Activated CD4-positive, CD25-positive, alpha-beta regulatory T cell (primary cell): ENCODE measurements at places on chromosomes 13 and 19.

DNA sequence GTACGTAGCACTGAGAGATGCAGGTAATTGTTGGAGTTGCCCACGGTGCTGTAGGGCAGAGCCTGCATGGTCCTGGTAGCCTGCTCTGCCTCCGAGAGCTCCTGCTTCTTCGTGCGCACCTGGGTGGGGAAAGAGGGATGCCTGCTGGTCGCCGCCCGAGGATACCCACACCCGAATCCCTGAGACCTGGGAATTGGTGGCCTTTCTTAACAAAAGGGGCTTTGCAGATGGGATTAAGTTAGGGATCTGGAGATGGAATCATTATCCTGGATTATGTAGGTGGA, 9.4 kb downstream of the C3 start:
- no peak for DNase-seq

DNA sequence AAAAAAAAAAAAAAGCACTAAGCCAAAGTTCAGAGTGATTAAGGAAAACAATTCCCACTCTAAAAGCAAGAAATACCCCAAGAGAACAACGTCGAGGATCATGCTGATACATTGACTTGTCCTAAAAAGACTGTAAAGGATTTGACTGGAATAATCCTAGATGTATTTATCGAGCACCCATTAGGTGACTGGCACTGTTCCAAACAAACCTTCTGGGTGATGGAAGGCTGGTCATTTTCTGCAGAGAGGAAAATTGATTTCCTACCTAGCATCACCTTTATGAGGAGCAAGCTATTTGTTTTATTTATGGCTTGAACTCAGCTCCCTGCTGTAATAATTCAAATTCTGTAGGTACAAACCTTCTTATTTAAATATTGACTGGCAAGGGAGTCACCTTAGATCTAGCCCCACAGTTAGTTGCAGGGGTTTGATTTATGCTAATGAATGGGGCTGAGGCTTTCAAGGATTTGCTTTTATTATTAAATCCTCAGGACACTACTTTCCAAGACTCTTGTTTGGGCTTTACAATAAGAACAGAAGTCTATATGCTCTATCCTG, 471.0 kb downstream of the OLFM4 start:
- no peak for DNase-seq

- no peak for DNase-seq
Measured at GRCh38 chr19:1807695-1808394, 4.2 kb downstream of the ATP8B3 start.

DNA sequence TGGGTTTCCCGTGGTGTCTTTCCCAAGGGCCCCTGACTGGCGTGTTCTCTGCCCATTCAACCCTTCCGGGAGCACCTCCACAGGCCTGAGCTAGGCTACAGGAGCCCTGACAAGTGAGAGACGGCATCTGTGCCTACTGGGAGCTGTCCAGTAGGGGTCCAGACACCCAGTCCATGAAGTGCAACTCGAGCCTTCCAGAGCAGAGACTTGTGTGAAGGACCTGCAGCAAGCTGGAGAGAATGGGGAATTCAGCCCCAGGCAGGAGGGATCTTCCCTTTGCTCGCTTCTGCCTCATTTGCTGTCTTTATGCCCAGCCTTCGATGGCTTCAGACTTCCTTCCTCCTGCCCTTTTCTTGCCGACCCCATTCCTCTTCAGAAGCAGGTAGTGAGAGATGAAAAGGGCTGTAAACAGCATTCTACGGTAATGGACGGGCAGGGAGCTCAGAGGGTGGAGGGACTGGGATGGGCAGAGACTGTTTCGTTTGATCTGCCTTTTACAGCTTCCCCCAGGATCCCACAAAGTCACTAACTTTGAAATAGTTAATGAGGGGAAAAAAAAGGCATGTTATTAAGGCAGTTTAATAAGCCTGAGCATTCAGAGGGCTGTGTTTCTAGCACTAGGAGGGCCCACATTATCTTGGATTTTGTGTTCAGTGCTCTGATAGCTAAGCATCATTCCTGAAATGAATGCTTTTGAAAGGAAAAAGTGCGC, 327.6 kb downstream of the FGF9 start:
- no peak for DNase-seq

DNA sequence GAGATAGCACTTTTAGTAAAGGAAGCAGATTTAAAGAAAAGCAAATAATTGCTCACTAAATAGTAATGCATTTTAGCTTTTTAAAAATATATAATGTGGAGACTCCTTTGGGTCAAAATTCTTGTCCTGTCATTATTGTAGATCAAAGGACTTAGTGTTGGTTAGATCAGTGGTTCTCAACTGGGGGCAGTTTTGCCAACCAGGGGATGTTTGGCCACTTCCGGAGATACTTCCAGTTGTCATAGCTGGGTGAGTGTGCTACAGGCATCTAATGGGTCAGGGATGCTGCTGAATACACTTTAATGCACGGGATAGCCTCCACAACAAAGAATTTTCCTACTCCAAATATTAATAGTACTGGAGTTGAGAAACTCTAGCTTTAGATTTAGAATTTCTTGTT, 126.8 kb downstream of the LMO7 start:
- no peak for DNase-seq

DNA sequence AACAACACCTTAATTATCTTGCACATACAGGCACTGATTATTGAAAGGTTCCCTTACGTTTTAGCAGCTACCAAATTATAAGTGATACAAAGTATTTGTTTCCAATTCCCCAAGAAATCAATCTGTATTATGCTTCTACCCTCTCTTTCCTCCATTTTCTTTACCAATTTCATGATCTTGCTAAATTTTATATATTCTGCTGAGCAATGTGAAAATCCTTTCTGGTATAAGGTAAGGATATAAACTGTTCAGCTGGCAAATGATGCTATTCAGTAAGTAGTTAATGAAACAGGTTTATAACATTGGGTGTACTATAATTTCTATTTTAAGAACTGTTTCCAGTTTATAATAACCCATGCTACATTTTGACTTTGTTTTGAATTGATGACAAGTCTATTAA, 985 bp upstream of the EEF1AKMT1 start:
- DNase-seq: no peak

DNA sequence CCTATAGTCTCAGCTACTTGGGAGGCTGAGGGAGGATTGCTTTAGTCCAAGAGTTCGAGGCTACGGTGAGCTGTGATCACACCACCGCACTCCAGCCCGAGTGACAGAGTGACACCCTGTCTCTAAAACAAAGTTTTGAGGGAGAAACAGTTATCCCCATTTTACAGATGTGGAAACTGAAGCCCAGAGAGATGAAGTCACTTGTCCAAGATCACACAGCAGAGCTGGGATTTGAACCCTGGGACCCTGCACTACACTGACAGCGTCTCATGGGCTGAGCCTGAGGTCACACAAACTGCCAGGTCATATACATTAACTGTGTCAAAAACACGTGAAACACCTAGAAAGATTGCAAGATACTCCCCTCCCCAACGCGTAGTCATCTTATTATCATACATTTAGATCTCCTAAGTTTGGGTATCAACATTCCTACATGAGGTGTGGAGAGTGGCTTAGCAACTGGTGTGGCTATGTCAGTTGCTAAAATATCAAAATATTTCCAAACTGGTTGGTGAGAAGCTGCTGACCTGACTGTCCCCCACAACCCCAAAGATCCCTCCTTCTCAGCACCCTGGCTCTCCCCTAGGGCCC, 8.2 kb downstream of the FCGBP start:
- no peak for DNase-seq

DNA sequence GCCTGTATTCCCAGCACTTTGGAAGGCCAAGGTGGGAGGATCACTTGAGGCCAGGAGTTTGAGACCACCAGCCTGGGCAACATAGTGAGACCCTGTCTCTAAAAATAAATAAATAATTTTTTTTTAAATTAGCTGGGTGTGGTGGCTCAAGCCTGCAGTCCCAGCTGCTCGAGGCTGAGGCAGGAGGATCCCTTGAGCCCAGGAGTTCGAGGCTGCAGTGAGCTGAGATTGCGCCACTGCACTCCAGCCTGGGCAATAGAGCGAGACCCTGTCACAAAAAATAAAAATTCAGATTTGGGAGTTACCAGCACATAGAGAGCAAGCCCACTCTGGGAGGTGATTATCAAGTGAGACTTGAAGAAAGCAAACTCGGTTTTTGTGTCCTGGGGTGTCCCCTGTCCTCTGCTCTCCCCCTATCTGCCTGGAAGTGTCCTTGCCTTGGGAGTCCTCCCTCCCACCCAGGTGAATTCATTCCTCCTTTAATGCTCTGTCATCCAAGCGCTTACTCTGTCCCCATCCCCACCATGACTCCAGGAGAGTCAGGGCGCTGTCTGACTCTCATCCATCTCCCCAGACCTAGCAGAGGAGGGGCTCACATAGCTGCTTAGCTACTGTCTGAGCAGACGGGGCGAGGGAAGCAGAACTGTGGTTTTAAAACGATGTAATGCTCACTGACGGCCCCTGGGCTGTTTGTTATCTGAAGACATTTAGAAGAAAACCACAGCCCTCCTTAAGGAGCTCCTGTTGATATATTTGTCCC, 146.8 kb downstream of the STK24 start:
- DNase-seq: no peak

DNA sequence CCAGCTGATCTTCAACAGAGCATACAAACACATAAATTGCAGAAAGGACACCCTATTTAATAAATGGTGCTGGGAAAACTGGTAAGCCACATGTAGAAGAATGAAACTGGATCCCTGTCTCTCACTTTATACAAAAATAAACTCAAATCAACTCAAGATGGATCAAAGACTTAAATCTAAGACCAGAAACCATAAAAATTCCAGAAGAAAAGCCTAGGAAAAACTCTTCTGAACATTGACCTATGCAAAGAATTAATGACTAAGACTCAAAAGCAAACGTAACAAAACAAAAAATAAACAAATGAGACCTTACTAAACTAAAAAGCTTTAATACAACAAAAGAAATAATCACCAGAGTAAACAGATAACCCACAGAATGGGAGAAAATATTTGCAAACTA, 74.5 kb upstream of the ABCC4 start:
- DNase-seq: no peak

DNA sequence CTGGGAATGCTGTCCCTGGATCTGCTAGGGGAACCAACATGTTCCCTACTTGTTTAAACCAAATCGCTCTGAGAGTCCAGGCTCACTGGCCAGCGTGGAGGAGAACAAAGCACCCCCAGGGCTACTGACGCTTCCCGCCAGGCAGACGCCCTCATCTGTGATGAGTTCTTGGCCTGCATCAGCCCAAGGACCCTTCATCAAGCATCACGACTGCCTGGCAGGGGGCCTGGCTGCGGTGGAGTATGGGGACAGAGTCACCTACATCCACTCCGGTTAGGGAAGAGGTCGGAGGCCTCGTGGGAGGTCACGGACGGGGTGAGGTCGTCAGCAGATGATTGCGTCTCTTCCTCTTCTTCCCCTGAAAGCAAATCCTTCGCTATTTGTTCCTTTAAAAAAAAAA, 17.7 kb downstream of the MIER2 start:
- no peak for DNase-seq

- no peak for DNase-seq
Measured at GRCh38 chr19:45418802-45419201, 4.9 kb downstream of the ERCC1 start.
